Stimulated activated CD4-positive, alpha-beta T cell treated with anti-CD3 and anti-CD28 coated beads, Interleukin-15, amount 100 ng/mL, for 24 hours (primary cell): ENCODE measurements at places on chromosomes 2 and 18.

GRCh38 chr2:232525791-232526371 lies at the start of gene CHRND:
Gene CHRND, plus strand, starts transcription at chr2:232526160. Its CDS starts 56 bp downstream, at chr2:232526216.
- no peak for DNase-seq

- DNase-seq = no peak
Observed at GRCh38 chr2:150710916-150711315, 223.4 kb upstream of the RND3 start.

GRCh38 chr18:79987566-79987965 lies 797 bp downstream of the TXNL4A start:
- DNase-seq = no peak

DNA sequence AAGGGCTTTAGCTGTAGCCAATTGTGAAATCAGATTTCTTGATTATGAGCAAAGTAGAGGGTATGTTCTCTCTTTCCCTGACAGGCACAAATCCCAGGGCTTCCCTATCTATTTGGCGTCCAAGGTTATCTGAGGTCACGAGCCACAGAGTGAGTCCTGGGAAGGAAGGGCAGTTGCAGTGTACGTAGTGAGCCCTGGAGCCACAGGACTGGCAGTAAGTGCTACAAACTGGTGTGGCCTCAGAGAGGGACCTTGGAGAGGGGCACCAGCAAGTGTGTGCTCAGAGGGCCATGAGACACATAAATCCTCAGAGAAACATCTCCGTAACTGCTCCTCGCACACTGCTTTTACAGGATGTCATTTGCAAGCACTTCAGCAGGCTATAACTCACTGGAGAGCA lies 115.5 kb upstream of the SH3BP4 start:
- DNase-seq = no peak

DNA sequence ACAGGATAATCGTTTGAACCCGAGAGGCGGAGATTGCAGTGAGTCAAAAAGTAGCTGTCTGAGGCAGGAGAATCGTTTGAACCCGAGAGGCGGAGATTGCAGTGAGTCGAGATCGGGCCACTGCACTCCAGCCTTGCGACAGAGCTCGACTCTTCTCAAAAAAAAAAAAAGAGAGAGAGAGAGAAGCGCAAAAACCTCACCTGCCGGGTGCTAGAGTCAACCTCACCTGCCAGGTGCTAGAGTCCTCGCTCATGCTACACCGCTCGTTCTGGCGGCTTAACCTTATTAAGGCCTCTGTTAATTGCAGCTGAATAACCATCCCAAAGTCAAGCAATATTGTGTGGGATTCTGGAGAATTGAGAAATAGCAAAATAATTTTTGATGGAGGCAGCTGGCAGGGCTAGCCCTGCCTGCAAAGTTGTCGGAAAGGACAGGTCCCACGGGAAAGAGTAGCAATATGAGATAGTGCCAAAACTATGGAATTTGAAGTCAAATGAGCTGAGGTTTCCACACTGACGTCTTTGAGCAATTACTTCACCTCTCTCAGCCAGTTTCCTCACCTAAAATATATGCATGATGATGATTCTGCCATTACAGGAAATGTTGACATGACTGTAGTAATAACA lies 644 bp upstream of the DYM start:
- no peak for DNase-seq

DNA sequence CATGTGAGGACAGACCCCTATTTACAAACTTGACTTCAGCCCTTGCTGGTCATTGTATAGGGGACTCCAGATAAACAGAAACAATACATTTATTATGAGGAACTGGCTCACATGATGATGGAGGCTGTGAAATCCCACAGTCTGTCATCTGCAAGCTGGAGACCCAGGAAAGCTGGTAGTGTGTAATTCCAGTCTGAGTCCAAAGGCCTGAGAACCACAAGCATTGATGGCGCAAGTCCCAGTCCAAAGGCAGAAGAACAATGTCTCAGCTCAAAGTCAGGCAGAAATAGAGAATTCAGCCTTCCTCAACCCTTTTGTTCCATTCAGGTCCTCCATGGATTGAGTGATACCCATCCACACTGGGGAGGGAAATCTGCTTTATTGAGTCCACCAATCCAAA lies 28.1 kb upstream of the SPP2 start:
- DNase-seq = no peak

GRCh38 chr18:12654971-12655370 lies 2.9 kb downstream of the SPIRE1 start:
- DNase-seq = no peak

DNA sequence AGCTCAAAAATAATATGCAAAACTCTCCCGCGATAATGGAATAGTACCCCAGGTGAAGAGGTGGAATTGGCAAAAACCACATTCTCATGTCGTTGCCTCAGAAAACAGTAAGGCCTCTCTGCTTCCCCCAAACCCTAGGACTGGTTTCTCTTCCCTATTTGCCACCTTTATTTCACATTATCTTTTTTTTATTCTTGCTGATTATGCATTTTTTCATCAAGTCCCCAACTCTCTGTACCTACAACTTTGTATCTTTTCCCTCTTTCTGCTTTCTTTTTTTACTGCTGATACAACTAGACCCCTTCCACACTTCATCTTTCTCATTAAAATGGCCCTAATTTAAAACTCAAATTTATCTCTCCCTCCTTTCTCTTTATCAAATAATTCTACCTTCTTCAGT lies 1472.2 kb downstream of the SUCLG1 start:
- no peak for DNase-seq

DNA sequence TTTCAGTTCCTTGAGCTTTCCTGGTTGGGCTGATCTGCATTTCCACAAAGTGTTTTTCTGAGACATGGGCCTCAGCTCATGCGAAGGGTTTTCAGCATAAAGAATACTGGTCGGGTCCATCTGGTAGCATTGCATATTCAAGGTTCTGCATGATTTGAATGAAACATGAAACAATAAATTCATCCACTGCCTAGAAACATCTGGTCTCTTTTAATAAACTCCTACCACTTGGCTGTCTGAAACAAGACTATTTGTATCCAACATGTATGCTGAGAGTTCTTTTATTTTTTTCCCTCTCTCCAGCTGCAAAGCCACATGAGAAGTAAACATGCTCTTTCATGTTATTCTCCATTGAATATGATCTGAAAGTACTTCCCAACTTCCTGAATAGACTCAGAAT lies 314.9 kb upstream of the SOX11 start:
- DNase-seq = no peak

- DNase-seq = no peak
Observed at GRCh38 chr2:119282996-119283511, 59.4 kb downstream of the STEAP3 start.

DNA sequence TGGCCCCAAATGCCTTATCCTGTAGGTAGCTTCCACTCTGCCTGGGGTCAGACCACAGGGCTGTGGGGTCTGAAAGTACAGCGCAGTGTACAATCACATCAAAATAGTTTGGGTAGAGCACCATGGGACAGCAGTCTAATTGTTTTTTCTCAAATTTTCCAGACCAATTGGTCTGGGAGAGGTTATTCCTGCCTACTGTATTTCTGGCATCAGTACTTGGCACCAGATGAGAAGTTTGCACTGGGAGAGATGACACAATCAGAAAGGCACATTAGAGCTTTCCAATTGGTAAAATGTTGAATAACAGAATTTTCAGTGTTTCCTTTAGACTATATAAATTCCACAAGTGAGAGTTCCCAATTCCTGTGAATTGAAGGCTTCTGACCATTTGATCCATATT lies 30.9 kb upstream of the LRRTM1 start:
- DNase-seq = no peak

- no peak for DNase-seq
Observed at GRCh38 chr2:29662861-29663260, 258.5 kb downstream of the ALK start.

- no peak for DNase-seq
Observed at GRCh38 chr2:98379311-98380202, 33.3 kb downstream of the CNGA3 start.

- no peak for DNase-seq
Observed at GRCh38 chr2:62692225-62692624, 13.3 kb upstream of the EHBP1 start.

DNA sequence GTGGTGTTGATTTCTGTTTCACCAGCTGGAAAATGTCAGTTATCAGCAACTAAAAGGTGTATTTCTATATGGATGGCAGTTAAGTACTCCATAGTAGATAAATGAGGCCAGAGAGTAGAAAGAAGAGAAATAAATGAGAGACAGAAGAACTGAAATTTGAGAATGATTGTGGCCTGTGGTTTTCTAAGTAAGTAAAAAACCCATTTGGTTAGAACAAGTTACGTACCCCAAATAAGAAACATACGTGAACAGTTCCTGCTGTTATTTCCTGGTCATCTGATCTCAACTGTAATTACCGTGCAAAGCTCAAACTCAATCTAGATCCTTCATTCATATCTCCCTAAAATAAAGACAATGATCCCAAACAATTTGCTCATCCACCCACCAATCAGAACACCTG lies 181.3 kb downstream of the PID1 start:
- DNase-seq = no peak

DNA sequence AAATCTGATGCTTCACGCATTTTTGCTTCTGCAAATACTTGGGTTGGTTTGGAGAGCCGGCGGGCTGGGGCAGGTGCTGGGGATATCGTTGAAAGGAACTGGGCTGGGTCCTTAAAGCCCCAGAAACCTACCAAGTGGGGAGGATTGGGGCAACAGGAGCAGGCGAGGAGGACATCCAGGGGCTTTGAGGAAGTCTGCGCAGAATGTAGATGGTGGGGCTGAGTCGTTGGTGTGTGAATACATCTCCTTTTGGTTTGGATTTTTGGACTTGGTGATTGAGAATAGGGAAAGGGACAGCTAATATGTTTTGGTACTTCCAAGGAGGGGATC lies 1.1 kb downstream of the DCC start:
- no peak for DNase-seq

DNA sequence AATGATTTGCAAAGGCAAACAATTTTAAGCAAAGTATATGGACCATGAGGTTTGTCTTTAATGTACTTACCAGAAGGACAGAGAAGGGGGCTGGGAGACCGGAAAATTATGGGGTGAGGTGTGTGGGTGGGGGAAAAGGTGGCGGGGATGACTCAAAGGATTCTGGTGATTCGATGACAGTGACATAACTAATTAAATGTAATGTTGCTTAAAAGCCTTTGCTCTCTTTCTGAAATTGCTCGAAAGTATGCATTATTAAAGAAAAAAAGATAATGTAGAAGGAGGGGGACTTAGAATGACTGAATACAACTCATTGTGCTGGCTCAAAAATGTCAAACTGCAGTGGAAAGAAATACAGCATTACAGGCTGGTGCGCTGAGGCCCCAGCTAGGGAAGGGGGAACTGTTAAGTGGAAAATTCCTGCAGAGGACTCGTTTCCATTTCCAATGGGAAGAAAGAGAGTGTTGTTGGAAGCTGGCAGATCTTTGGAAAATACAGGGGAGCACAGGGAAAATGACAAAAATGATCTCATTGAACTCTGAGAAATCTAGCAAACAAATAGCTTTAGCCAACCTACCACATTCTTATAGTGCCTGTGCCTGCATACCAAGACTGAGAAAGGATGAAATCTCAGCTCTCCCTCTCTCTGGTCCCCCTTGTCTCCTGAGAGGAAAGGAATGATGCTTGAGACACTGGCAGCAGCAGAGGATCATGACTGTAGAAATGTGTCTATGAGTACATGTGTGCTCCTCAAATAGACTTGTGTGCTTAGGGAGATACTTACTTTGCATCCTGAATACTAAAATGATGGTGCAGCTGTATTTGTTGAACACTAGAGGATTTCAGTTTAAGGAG lies 632.4 kb downstream of the NYAP2 start:
- DNase-seq = peak; percentile 63

DNA sequence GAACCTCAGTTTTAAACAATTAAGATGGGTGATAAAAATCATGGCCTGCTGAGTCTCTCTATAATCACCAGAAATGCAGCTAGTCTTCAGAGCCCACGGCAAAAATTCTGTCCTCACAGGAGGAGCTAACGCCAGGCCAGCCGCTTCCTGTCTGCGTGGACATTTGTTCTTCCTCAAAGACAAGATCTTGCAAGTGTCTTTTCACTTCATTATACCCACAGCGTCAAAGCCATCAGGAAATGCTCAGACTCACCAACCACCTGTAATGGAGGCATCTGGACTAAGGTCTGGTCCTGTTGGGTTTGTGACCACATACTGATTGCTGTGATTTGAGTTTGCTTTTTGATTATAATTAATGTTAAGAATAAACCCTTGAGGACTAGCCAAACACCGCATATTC lies 473.8 kb upstream of the MC4R start:
- no peak for DNase-seq

DNA sequence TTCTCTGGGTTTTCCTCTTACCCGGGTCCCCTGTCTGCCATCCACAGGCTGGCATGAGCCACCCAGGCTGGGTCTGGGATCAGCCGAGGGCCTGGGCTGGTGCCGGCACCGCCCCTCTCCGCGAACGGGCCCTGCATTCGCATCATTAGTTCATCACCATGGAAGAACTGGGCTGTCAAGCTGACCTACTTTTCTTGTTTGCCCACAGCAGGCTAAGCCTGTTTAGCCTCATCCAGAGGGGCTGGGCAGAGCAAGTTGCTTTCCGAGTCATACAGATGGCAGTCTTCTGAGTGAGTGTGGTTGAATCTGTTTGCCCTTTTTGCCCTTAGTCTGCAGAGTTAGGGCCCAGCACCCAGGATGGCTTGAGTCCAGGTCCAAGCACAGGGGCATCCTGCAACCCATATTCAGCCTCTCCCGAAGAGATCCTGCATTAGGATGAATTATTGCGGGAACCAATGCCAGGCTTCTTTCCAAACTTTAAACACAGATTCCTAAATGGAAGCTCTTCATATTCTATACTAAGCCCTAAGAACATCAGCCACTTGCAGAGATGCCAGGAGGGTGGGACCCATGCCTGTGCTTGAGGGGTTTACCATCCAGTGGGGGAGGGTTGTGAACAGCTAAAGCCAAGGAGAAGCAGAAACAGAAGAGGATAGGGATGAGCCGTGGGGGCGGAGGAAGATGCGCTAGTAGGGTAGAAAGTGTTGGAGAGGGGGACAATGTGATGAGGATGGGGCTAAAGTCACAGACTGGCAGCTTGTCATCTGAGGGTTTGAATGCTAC lies 68.0 kb downstream of the NPAS2 start:
- no peak for DNase-seq

DNA sequence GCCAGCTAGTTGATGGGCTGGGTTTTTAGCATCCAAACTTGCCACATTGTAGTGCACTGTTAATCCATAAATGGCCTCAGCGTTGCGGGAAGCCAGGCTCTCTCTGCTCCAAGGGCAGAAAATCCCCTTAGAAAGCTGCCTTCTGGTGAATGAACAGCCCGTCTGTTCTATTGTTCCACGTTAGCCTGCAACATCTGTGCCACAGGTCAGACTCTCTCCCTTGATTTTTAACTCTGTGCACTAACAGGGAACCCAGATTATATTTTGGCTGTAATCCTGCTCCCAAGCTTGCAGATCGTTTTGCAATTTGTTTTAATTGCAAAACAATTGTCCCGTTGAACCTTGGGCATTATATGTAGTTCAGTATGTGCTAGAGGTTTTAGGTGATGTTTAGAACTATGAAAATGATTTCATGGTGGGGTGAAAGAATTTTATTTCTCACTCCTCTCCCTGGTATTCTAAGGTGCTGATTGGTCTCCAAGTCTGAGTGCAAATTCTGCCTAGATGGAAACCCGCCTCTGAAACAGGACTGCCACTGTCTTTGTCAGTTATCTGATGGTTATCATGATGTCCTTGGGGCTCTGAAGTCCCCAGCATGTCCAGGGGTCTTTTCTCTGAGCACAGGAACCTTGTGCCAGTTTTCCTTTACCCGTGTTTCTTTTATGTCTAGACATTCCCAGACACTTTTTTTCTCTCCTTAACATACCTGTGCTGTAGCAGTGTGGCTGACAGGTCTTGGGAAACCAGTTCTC lies 106.6 kb downstream of the MAP4K4 start:
- DNase-seq = no peak
